Activated CD4-positive, alpha-beta T cell treated with anti-CD3 and anti-CD28 coated beads, Interleukin-2, amount 10 ng/mL, durations not matched to agents 7 days and 5 days (primary cell): ENCODE measurements at places on chromosomes 1 and 21. TPM values are rescaled to one million over a fixed set of nuclear protein-coding genes. Genes with fewer than 3 reads are reported as not detected.

Gene HMCN1
- 0.07 TPM for total RNA-seq

GRCh38 chr1:154316704-154317103 lies 4.2 kb upstream of the AQP10 start:
- no peak for DNase-seq

DNA sequence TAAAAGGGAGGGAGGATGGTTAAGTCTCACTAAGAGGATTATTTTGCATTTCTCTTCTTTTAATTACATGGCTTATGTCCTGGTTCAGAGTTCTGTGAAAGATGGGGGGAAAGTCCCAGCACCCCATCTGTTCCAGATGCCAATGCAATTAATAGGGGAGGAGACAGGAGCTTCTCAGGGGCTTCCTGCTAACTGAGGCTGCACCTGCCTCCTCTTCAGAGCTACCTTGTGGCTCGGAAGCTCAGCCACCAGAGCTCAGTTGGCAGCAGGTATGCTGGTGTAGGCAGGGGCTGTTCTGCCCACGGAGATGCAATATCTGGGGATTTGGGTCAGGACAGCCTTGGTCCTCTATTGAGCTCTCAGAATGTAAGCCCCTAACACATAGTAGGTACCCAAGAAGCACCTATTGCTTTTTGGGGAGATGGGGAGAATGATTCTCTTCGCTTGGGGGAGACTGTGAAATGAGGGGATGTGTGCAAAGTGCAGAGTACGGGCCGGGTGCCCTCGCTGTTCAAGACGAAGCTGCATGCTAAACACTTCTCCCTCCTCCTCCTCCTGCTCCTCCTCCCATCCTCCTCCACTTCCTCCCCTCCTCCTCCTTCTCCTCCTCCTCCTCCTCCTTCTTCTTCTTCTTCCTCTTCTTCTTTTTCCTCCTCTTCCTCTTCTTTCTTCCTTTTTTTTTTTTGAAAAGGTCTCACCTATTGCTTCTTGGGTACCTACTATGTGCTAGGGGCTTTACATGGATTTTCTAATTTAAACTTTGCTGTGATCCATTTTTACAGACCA lies 279.0 kb downstream of the PTPRU start:
- no peak for DNase-seq

Gene SERTAD4
- not detected for total RNA-seq

DNA sequence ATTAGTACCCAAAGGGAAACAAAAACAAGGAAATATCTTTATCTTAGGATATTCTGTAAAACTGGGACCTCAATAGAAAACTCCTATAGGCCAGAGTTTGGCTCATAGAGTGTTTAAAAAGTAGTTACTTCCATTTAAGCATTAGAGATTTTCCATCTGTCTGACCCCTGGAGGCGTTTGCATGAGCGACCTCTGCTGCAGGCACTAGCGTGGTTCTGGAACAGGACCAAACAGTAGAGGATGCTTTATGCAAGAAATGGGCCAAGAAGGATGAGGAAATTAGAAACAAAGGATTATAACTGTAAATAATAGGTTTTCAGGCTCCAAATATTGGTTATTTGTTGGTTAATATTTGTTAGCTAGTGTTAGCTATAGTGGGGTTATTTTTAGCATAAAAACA lies 5.7 kb downstream of the ZBTB40 start:
- no peak for DNase-seq

Gene PLA2G2D
- total RNA-seq = not detected

DNA sequence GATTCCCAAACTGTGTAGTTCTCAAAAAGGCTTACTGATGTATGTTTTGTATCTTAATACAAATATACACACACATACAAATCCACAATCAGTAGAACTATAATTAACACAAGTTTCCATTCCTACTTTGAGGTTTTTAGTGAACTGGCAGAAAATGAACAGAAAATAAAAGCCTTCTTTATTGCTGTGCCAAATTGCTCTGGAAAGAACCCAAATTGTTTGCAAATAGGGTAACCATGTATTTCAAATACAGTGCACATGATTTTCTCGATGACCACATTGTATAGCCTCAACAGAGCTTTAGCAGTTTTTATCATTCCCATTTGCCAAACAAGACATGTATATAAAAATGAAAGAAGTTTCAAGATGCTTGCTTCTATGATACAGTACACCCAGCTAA lies 173.3 kb downstream of the COL24A1 start:
- DNase-seq = no peak

GRCh38 chr1:209648931-209649776 lies 3.1 kb downstream of the LAMB3 start:
- DNase-seq = no peak

DNA sequence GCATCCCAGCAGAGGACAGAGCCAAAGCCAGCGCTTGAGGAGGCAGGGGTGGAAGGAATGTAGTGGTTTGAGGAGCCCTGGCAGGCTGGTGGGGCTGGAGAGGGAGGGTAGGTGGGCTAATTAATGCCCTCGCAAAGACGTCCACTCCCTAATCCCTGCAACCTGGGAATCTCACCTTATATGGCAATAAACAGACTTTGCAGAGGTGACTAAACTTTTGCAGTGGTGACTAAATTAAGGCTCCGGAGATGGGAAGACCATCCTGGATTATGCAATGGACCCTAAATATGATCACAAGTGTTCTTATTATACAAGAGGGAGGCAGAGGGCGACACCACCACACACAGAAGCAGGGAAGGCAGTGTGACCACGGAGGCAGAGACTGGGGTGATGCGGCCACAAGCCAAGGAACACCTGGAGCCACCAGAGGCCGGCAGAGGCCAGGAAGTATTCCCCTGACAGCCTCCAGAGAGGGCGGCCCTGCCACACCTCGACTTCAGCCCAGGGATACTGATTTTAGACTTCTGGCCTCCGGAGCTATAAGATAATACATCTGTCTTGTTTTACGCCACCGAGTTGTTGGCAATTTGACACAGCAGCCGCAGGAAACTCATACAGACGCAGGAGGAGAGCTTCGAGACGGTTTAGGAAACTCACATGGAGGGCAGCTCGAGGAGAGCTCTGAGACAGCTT lies 23.1 kb upstream of the NPPB start:
- no peak for DNase-seq

Gene GIPC2
- total RNA-seq = 0.10 TPM

Gene MTARC2
- total RNA-seq = not detected

GRCh38 chr1:31467005-31467674 lies 54.1 kb downstream of the SERINC2 start:
- DNase-seq = no peak

DNA sequence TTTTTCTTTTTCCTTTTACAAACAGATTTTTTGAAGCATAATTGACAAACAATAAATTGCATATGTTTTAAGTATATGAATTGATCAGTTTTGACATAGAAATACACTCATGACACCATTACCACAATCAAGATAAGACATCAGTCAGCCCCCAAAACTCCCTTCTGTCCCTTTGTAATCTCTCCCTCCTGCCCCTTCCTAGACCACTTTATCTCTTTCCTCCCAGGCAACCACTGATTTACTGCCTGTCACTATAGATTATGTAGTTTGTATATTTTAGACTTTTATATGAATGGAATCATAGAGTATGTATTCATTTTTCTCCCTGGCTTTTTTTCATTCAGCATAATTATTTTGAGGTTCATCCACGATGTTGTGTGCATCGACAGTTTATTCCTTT lies 6.9 kb upstream of the SYT14 start:
- DNase-seq = no peak

Gene PER3
- total RNA-seq = 1.6 TPM

Gene RNF186
- not detected for total RNA-seq

DNA sequence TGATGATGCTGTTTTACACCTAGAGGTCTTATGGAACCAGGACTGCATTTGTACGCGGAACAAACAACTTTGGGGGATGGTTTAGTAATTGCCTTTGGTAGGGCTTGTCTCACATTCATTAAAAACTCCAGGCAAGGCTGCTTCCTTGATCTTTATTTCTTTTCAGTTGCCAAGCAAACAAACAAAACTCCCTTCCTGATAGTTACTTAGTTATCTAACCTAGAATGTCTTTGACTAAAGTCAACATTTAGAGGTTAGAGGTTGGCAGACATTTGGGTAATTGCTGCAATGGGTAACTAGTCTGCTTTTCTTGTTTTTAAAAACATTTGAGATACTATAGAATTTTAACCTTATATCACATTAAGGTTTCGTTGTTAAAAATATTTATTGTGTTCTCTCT lies 500.9 kb upstream of the PTBP2 start:
- DNase-seq = no peak

GRCh38 chr1:46134660-46135331 lies 2.4 kb upstream of the PIK3R3 start:
- DNase-seq = no peak

DNA sequence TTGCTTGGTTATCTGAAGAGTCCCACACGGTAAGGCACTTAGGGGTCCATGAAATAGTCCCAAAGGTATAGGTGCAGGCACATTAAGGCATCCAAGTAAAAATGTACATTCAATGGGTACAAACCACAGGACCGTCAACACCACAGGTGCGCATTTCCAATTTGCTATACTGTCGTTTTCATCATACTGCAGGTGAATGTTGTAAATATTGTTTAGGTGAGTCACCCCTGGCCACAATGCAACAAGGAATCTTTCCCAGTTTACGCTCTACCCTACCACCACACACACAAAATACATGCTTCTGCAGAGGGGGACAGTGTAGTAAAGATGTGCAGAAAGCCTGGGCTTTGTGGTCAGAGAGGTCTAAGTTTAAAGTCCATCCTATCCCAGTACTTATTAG lies 13.7 kb downstream of the CADM3 start:
- DNase-seq = no peak

- DNase-seq = no peak
Observed at GRCh38 chr1:30422251-30422650, 301.1 kb downstream of the MATN1 start.

- no peak for DNase-seq
Observed at GRCh38 chr1:163366555-163366954, 44.8 kb downstream of the NUF2 start.

Gene APOBEC4
- total RNA-seq = not detected

GRCh38 chr1:228161866-228162265 lies 3.7 kb upstream of the IBA57 start:
- no peak for DNase-seq

DNA sequence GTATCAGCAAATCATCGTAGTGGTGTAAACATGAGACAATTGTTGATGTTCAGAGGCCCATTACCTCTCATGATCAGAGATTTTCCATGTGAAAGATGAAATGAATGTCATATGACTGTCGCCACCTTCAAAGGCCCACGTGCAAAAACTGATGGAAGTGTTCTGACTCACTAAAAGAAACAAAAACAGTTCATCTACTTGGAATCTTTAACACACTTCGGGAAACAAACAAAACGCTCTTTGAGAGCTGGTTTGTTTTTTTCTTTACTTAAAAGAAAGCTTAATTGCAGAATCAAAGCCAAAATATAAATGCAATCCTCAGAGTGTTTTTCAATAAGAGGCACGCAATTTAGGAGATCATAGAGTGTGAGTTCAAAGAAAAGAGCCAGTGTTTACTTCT lies 100.8 kb downstream of the PLPPR4 start:
- DNase-seq = no peak

DNA sequence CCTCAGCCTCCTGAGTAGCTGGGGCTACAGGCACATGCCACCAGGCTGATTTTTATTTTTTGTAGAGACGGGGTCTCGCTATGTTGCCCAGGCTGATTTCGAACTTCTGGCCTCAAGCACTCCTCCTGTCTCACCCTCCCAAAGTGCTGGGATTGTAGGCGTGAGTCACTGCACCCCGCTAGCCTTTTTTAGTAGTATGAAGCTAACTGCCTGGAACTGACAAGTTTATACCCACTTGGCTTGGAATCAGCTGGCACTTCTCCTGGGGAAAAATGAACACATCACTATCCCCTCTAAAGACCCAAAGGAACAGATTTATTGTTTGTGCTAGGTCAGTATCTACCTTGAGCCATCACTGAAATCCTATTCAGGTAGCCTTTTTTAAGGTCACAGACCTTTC lies 19.0 kb downstream of the TMEM63A start:
- no peak for DNase-seq

Gene PTPN22
- 74.6 TPM for total RNA-seq

GRCh38 chr1:171421413-171422020 lies 63.8 kb upstream of the PRRC2C start:
- DNase-seq = no peak

Gene KRTAP7-1
- not detected for total RNA-seq

Gene FCN3
- not detected for total RNA-seq

DNA sequence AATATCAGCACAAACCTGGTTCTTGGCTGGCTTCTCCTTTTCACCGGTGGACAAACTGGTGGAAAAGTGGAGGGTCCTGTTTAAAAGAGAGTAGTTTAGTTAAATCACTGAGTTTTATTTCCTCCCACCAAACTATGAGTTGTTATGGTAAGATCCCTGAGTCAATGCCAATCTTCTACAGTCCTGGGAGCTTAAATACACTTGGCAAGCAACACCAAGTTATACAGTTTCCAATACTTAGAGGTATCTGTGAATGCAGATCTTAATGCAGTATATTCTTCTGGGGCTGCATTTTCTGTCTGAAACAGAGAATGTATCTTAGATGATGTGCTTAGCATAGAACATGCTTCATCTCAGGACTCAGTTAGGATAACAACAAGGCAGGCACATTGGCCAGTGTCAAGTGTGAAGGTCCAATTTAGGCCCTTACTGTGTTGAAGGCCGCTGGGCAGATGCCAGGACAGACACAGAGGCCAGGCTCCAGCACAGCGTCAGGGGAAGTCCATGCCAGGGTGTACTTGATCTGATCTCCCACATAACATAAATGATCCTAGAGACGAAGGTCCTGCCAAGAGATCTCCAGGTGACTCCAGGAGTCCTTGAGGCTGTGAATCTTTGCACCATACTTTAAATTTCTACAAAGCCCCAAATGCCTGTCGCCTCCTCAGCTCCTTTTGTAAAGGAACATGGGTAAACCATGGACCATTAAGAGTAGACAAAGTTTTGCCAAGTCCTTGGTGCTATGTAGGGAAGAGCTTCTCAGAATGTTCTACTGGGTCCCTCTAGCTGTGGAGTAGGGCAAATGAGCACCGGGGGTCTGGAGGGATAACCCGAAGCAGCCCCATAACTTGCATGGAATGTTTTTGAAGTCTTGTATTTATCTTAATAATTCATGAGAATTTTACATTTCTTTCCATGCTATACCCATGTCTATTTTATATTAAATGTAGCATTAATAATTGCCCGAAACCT lies 76.8 kb downstream of the KCNJ15 start:
- no peak for DNase-seq

DNA sequence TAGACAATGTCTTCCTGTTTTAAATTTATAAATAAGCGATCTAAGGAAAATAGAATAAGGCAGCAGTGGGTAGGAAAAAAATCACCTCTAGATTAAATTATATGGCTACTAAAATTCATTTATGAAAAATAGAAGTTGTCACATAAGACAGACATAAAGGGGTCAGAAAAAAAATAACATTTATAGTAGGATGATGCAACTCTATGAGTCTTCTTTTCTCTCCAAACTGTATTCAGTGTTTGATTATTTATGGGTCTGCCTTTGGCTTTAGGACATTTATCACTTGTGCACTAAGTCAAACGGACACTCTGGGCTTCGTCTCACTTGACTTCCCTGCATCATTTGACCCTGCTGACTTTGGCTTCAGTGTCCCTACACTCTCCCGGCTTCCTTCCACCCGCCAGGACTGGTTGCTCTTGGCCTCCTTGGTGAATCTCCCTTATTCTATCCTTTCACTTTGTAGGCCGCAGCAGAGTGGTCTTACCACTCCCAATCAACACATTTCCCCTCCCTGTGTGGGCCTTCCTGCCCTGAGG lies 47.0 kb upstream of the DESI2 start:
- DNase-seq = no peak

GRCh38 chr1:118151312-118151937 lies 33.6 kb downstream of the SPAG17 start:
- peak; percentile 41 for DNase-seq
